Stimulated activated CD4-positive, alpha-beta T cell treated with anti-CD3 and anti-CD28 coated beads, Interleukin-1b, Interleukin-23, amount 100 ng/mL, for 24 hours (primary cell): ENCODE measurements at places on chromosomes 7 and 10.

DNA sequence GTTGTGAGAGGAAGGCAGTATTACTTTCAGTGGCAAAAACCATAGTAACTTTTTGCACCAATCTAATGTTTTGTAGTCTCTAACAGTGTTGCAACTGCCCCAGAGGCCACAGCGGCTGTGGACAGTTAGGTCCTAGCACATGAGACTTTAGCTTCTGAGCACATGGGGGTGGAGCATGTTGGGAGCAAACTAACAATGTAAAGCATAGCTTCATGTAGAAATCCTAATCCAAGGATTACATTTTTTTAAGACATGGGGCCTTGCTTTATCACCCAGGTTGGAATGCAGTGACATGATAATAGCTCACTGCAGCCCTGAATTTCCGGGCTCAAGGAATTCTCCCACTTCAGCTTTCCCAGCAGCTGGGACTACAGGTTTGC, 49.0 kb downstream of the LAMB1 start:
- no peak for DNase-seq

GRCh38 chr10:1488970-1489548, 248.3 kb downstream of the ADARB2 start:
- no peak for DNase-seq

DNA sequence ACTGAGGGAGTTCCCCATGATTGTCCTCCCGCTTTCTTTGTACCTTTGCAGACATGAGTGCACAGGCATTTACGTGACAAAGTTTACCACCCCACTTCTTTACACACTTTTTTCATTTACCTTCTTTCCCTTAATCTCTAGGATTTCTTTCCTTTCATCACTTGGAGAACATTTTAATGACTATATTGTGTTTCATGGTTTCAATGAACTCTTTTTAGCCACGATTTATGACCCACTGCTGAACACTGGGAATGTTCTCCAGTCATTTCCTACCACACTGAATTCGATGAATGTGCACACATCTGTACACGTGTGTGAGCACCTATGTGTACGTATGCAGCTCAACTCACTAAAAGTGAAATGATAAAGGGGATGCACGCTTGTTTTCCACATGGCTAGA, 371.7 kb upstream of the IGFBP3 start:
- no peak for DNase-seq

- no peak for DNase-seq
These were observed 12.3 kb downstream of the NOD1 start for GRCh38 chr7:30466266-30466665.

GRCh38 chr10:129126982-129127381, 340.1 kb upstream of the MGMT start:
- no peak for DNase-seq

DNA sequence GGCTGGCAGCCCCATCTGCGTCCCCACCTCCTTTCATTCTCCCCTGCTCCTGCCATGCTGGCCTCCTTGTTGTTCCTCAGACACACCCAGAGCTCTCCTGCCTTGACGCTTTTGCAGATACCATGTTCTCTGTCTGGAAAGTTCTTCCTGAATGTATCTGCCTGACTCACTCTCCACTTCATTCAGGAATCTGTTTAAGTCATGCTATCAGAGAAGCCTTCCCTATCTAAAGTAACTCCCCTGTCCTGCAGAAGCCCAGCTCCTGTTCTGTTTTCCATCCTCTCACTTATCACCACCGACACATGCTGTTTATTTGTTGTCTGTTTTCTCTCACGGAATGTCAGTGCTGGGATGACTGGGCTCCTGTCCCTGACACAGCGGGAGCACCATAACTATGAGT, 82.0 kb downstream of the AFAP1L2 start:
- no peak for DNase-seq

DNA sequence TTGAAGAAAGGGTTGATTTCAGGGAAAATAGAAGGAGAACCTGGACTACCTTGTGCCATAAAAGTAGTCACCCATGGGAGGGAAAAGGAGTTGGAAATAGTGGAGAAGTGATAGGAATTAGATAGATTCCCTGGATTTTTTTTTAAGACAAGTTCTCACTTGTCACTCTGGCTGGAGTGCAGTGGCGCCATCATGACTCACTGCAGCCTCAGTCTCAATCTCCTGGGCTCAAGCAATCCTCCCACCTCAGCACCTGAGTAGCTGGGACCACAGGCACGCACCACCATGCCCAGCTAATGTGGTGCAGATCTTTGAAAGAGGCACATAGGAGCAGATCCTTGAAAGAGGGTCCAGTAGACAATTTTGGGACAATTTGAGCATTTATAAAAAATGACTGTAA, 9.5 kb upstream of the BLNK start:
- no peak for DNase-seq

DNA sequence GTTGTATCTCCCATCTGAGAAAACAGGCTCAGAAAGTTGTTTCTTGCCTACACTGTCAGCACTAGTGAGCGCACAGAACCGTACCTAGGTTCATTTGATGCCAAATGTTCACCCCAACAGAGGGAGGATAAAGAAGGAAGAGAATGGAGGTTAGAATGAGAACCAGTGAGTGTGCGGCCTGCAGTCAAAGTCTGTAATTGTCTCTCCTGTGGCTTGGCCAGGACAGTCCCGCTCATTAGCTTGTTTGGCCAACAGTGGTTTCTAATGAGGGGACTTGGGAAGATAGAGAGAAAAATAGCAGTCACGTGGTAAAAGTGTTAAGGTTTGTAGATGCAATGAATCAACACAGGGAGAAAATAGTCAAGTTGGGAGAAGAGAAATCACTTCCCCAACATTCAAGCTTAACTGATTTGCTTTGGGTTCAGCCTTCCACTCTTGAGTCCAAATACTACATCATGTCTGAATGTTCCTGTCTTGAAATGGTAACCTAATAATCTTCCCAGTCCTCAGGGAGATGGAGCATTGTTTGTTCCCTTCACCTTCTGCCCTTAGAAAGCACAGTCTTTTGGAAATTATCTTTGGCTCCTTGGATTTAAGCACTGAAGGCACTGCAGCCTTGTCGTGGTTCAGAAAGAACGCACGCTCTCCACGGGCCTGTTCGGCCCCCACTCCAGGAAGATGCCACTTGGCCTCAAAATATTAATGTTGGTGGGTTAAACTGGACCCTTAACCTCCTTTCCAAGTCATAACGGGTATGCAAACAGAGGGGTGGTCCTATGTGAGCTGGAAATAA, 360.4 kb upstream of the ZNF32 start:
- DNase-seq: no peak

GRCh38 chr10:517872-518475, 171.5 kb downstream of the DIP2C start:
- DNase-seq: no peak

GRCh38 chr7:127380479-127380878, 12.0 kb downstream of the ZNF800 start:
- DNase-seq: no peak

GRCh38 chr10:8229153-8229552, 174.7 kb downstream of the GATA3 start:
- no peak for DNase-seq

DNA sequence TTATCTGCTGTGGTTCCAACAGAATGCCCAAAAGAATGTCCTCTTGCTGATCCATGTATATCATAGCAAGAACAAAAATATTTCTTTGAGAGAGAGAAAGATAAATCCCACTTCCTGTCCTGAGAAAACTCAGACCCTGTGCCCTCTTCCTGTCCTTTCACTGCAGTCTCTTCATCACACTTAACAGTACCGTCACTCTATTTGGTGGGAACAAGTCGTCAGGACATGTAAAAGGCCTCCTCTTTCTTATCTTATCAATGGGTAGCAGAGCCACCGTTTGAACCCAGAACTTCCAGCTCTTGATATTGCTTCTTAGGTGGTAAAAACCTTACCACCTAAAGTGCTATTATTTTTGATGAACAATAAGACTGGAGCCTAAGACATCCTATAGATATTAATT, 43.9 kb downstream of the CHRM2 start:
- DNase-seq: no peak

DNA sequence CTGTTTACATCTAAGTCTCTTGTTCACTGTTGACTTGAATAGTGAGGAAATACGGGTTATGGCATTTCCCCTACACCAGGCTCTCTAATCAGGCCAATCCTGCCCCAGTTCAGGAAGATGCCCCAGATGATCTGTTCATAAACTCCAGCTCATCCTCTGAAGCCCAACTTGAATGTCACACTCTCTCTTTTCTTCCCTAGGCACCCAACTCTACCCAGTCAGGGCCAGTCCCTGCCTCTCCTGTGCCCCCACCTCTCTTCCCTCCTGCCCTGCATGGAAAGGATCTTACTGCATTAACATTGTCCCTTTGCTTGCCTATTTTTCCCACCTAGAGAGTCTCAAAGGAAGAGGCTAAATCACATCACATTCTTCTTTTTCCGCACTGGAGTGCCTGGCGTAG, 10.6 kb upstream of the TRPV6 start:
- no peak for DNase-seq

- DNase-seq: no peak
These were observed 27.3 kb downstream of the GSDME start for GRCh38 chr7:24730018-24730369.

DNA sequence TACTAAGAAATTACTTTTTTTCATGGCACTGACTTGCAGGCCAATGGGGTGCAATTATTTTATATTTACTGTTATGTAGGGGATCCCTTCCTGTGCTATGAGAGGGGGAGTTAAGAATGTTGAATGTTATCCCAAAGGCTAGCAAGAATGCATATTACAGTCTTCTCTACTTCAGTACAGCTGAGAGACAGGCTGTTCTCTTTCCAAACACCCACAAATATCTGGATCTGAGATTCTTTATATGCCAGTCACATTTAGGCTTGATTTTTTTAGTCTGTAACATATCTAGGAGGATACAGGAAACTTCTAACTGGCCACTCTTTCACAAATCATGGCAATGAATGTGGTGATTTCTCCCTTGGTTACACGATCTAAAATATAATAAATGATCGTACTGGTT, 266.4 kb upstream of the FZD8 start:
- DNase-seq: no peak

DNA sequence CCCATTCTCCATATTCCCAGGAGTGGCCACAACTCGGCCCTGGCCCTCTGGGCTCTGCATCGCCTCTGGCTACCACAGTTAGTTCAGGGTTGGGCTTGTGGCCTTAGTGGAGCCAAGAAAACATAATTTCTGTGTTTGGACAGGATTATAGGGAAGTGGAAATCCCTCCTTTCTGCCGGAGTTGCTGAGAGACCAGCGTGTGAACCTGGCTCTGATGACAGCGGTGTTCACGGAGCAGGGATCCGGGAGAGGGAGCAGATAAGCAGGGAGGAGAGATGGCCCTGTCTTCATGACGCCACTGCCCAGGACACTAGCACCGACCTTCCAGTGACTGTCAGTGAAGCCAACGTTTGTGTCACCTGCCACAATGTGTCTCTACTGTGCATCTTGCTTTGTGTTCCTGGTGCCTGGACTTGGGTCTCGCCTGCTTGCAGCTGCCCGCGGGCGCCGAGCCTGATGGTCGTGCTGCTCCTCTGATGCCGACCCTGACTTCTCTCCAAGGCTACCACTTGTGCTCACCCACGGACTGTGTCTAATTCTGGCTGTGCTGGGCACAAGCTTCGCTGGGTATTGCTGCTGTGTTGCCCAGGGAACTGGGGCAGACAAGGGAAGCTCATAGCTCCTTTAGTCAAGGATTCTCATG, 67.0 kb upstream of the VIPR2 start:
- DNase-seq: no peak

DNA sequence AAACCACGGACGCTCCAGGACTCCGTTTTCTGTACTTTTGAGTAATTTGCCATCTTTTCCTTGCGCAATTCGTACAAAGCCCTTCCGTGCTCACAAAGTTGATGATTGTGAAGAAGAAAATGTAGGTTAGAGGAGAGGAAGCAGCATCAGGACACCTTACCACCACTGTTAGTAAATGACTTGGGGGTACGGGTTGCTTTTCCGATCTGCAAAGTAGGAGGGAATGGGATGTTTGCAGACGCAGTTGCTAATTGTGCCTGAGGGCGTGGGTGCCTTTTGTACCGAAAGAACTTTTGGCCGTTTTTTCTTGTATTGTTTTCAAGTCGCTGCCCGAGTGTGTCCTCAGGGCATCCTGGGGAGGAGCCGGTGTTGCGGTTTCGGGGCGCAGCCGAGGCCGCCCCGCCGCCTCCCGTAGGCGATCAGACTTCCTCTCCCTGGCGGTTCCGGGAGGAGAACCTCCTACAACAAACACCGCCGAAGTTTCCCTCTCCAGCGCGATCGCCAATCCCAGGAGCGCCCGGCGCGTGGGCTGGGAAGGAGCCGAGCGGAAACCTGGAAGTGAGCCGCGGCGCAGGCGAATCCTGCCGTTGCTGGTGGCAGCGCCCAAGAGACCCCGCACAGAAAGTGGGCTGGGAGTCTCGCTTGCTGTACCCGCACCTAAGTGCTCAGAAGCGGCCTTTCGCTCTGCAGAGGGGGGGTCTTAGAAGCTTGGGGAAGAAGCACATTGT, 1.0 kb downstream of the PRR15 start:
- no peak for DNase-seq

DNA sequence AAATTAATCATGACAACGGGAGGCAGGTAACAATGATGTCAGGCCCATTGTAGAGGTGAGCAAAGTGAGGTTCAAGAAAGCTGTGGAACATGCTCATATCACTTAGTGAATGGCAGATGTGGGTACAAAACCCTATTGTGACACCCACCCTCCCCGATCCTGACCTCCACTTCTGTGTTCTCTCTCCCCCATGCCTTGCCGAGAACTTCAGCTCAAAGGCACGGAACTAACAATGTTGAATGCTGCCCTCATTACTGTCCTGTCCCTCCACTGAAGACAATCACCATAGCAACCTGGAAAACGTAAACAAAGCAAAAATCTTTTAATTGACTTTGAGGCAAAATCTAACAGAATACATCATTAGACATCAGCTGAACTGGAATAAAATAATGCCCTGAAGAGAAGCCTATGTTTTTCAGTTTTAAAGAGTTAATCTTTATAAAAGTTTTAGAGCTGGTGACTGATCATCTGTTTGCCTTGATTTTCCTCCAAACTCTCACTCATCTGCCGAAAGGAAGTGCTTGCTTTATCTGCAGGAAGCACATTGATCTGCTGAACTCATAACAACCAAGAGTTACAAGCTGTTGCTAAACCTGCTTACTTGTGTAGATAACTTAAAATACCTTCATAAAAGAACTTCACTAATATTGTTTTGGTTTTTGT, 133.6 kb downstream of the CUBN start:
- no peak for DNase-seq

DNA sequence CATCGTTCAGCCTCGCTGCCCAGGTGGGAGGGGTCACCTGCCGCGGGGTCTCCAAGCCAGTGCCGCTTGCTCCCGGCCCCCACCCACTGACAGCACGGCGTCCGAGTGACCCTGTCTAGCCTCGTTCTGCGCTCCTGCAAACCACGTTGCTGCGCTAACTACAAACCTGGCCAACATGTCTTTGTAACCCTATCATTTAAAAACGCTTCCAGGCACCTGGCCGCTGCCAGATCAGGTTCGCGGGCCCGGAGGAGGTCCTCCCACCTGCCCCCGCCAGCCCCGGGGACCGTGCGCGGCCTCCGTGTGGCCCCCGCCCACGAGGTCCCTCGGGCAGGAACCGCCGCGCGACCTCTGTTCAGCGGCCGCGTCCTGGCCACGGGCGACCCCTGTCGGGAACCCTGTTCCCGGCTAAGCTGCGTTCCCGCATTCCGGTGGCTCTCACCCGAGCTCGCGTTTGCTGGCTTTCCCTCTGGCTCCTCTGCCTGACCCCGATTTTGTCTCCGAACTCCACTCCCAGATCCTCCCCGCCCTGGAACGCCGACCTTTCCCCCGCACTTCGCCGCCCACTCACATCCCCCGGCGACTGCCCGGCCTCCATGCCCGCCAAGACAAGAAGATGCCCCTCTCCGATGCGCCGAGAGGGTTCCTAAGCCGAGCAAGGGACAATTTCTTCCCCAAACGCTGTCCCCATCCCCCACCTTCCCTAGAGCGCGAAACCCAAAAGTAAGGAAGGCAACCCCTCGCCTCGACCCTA, 2.4 kb downstream of the SFMBT2 start:
- DNase-seq: peak; percentile 37
